H1 (cell line): ENCODE measurements at places on chromosomes 13 and 19. TPM values are rescaled to one million over a fixed set of nuclear protein-coding genes. Genes with fewer than 3 reads are reported as not detected.

DNA sequence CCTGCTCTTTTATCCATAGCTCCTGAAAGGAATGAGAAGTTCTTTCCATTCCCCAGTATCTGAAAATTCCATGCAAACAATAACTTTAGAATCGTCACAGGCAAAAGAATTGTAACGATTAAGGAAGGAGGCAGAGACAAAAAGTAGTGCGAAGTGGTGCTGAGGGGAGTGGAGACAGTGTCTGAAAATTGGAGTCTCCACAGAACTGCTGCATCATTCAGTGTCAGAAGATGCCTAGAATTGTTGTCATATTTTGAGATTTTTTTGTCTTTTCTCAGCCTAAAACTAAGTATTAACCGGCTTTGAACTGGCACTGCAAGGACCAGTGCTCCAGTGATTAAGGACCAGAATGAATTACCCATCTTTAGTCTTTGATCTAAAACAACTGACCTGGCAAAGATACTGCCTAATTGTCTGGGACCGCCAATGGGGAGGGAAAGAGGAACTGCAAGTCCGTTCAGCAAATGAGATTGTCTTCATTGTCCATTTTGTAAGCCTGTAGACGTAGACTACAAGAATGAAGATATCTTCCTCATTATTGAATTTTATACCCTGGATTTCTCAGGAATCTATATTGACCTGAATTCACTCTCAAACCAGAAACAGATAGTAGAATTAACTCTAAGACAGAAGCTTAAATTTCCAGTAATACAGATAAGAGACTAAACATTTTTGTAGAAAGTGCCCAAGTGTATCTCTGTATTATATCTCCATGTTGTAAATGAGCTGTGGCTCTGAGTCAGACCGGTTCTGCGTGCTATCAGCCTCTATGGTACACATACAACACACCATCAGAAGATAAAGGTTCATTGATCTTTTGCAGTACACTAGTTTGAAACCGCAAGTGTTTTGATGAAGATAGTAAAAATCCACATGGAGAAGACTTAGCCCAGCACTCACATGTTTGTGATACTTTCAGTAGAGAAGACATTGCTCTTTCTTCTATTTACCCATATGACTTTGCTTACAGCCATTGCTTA, 293.2 kb downstream of the EFNB2 start:
- DNase-seq, result no peak

DNA sequence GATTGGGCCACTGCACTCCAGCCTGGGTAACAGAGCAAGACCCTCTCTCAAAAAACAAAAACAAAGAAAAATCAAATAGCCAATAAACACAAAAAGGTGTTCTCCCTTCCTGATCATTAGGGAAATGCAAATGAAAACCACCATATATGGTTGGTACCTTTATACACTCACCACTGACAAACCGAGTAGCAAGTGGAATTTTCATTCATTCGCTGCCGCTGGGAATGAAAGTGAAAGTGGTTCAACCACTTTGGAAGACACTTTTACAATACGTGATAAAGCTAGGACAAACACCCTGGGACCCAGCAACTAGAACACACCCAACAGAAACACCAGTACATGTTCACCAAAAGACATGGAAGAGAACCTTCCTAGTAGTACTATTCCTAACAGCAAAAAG, 21.0 kb downstream of the GRIK5 start:
- no peak for DNase-seq

DNA sequence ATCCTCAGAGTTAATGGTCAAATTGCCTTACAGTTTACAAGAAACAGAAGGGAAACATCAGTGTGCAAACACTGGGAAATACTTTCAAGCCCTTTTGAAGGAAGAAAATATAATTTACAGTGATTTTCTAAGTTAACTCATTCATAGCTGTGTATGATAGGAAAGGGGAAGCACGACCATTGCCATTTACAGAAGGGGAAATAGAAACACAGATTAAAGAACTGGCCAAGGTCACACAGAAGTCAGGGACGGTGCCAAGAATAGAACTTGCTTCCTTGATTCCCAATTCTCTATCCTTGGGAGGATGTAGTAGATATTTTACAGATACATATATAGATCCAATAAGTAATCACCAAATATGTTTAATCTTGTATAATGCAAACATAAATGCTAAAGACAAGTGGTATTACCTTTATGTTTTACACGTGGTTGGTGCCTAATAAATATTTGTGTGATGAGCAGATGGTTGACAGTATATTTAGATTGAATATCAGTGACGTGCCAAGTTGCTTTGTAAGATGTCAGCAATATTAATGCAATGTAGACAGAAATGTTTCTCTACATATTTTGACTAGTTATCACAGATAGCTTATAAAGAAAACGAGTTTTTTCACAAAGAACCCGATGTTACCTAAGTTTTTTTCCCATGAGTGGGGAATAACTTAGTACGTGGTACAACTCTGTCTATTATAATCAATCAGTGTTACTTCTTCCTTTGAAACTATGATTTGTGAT, 73.1 kb downstream of the FLT1 start:
- no peak for DNase-seq

- DNase-seq, result no peak
Measured at GRCh38 chr19:44869733-44870470, 21.2 kb upstream of the TOMM40 start.

DNA sequence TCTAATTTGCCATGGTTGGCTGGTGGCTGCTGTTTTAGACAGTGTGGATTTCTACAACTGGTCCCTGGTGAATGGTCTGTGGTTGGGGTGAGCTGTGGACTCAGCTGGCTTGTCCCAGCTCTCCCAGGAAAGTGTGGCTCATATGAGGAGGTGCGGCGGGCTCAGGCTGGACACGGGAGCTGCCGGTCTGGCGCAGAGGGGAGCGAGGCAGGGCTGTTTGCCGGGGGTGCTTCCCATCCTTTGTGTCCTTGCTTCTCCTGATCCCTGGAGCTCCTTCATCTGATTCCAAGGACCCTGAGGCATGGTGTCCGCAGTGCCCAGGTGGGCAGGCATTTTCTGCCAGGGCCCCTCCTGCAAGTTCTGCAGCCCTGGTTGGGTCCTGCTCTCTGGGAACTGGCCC, 104.9 kb downstream of the TEX29 start:
- no peak for DNase-seq

DNA sequence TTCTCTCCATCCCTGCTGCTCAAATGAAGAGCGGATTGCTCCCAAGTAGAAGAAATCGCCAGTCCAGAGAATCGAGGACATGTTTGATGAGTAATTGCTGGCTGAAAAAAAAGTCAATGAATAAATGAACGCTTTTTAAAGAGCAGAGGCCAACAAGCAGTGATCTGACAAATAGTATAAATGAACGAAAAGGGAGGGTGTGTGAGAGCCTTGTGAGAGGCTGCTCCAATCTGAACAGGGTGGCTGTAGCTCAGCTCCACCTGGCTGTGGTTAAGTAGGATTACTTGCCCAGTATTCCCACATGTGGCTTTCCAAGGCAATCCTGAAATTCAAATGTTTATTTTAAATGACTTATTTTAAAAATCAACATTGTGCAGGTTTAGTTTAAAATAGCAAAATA, 117.1 kb downstream of the TSHZ3 start:
- no peak for DNase-seq

Gene LGI4
- 8.2 and 9.4 TPM in 2 replicates for polyA plus RNA-seq

Gene PEX11G
- polyA plus RNA-seq, result 4.3 and 5.3 TPM in 2 replicates

Gene RFPL4A
- not detected in 2 replicates for polyA plus RNA-seq
